ENCODE measurements at places on chromosomes 4 and X.
A peak's percentile ranks its signal among the peaks of the same experiment; 100 is the strongest.

DNA sequence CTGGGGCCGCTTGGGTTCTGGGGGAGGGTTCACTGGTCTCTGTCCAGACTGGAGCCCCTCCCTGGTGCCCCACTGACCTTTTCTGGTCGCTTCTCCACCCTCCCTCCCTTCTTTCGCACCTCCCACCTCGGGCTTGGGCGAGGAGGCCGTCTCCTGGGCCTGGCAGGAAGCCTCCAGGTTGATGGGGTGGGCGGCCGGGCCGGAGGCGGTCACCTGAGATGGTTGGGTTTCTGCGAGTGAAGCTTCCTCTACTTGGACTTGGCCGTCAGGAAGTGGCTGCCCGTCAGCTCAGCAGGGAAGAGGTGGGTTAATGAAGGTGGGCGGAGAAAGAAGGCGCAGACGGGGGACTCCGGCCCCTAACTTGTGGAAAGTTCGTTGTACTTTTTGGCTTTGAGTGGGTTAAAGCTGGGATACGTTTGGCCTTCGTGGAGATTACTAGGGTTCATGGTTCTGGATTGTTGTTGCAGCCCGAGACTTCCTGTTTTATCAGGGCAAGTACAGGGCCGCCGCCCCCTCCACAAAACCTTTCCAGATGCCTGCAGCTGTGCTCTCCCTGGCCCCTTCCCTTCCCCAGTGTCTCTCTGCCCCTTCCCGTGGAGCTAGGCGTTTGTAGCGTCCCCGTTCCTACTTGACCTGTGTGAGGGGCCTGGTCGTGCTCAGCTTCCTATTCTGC, 1.2 kb downstream of the AKAP17A start:
- DNase-seq, result no peak

GRCh38 chrX:16112428-16112827, 10.9 kb upstream of the GRPR start:
- no peak for DNase-seq

DNA sequence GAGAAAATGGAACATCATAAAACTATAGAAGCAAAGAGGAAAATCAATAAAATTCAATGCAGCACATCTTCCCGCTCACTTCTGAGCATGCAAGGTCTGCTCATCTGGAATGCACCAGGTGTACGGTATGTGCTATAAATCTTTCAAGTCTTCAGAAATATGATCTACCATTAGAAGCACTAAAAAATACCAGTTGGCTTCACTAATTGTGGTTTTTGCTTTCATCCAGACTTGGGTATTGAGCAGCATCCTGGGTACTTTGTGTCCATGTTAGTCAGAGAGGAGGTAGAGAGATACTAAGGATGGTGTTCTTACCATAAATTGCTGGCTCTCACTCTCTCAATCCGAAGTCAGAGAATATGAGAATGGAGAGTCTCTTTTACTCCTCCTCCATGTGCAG, 477.1 kb downstream of the PPARGC1A start:
- DNase-seq, result no peak

- peak; percentile 2 for DNase-seq
Measured at GRCh38 chr4:73311428-73311827, 52.8 kb upstream of the ANKRD17 start.

GRCh38 chrX:123859409-123859845, 426 bp upstream of the XIAP start:
- DNase-seq, result peak; percentile 72
